ENCODE measurements at places on chromosomes 5 and 9.

DNA sequence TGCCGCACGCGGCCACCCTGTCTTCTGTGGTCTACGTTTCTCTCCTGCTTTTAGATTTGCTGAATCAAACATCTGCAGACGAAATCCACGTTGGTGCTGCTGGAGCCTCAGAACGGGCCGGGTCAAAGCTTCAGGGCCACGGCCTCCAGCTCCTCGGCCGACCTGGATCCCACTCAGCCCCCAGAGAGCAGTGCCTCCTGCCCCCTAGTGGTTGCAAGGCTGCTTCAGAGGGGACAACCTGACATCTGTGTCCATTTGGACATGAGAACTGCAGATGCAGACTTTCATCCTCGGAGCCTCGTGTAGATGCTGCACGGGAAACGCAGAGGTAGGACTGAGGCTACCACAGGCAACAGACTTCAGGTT, 23.0 kb upstream of the SLC6A3 start:
- DNase-seq, result no peak

GRCh38 chr9:83583151-83584014, 39.6 kb upstream of the IDNK start:
- DNase-seq, result peak; percentile 19

DNA sequence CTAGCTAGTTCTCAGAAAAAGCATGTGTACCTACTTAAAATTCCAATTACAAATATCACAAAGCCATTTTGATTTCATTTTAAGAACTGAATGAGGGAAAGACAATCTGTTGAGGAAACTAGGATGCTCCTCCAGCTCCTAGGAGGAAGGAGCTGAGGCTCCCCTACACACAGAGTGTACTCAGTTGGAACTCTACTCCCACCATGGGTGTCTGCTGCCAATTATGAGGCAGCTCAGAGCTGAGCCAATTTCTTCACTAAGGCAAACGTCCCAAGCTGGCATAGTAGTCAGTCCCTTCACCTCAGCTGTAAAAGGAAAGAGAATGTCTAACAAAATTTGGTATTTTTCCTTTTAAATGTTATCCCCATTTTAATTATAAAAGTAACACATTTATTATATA, 300.0 kb upstream of the TRPC7 start:
- DNase-seq, result no peak

GRCh38 chr9:880725-881124, 39.2 kb downstream of the DMRT1 start:
- no peak for DNase-seq

DNA sequence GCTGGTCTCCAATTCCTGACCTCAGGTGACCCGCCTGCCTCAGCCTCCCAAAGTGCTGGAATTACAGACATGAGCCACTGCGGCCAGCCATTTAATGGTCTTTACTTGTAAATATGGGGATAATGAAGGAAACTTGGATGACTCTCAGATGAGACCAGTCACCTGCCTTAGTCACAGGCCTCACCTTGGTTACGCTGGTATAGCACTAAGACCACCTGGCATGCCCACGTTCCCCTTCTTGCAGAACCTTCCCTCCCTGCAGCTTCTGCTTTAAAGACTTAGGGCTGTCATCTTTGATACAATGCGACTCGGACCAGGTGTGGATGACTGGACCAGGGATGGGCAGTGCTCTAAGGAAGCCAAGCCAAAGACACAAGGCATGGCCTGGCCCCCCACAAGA, 629.9 kb downstream of the CCDC171 start:
- no peak for DNase-seq

GRCh38 chr9:114319147-114319546, 3.8 kb upstream of the ORM1 start:
- DNase-seq, result no peak
